WERI-Rb-1 (cell line): ENCODE measurements at places on chromosomes 6 and 20.

- no peak for DNase-seq
Observed at GRCh38 chr20:4771004-4771403, 49.3 kb downstream of the PRND start.

DNA sequence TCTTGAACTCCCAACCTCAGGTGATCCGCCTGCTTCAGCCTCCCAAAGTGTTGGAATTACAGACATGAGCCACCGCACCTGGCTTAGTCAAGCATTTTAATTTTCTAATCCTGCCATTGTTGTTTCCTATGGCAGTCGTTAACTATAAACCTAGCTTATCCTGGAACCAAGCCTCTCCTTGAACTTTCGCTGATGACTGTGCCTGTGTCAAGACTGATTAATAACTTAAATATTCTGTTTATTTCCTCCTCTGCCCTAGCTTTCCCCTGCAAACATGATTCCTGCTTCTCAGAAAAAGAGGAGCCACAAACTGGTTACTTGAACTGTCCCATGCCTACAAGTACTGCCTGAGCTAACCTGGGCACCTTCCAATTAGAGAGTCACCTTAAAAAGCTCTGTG, 1.5 kb downstream of the VNN1 start:
- no peak for DNase-seq

DNA sequence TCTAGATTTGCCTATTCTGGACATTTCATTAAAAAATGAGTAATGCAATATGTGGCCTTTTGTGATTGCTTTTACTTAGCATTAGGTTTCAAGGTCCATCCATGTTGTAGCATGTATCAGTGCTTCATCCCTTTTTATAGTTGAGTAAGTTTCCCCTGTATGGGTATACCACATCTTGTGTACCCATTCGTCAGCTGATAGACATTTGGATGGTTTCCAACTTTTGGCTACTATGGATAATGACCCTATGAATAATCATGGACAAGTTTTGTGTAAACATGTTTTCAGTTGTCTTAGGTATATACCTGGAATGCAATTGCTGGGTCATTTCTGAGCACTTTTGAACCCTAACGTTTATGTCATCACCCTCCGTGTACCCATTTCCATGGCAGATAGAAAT, 15.4 kb downstream of the METTL24 start:
- DNase-seq, result no peak

- DNase-seq, result no peak
Observed at GRCh38 chr6:81800666-81801065, 48.2 kb upstream of the TENT5A start.

- no peak for DNase-seq
Observed at GRCh38 chr20:37229357-37229756, 32.3 kb downstream of the GHRH start.

DNA sequence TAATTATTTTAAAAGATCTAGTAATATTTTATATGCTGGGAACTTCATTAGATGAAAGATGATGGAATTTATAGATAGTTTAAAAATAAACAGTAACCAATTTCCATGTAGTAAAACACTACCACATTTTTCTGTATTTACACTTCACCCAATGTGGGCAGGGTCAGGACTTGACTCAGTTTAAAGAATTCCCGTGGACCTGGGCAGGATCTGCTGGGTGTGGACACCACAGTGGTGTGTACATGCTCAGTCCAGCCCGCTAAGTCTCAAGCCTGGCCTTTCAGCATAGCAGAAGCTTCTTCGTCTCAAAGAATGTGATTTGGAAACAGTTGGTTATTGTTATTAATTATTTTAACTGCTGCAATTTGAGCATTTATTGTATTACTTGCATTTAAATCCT, 364.2 kb downstream of the SYNE1 start:
- DNase-seq, result no peak

GRCh38 chr6:156638581-156638980, 138.6 kb upstream of the ARID1B start:
- DNase-seq, result no peak

DNA sequence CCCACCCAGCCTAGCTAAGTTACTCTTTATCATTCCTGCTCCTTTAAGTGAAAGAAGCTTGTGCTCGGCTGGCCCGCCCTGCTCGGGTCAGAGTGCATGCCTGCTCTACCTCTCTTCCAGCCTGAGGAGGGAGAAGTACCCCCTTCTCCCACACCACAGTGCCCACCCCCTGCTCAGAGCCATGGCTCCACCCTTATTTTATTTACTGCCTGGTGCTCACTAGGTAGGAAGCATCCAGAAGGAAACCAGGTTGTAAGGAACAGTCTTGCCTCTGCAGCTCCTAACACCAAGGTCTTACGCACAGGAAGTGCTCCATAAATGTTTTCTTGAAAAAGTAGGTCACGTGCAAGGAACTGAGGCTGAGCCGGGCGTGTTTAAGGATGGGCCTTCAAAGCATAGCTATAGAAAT, 105.7 kb upstream of the SNX9 start:
- DNase-seq, result no peak

DNA sequence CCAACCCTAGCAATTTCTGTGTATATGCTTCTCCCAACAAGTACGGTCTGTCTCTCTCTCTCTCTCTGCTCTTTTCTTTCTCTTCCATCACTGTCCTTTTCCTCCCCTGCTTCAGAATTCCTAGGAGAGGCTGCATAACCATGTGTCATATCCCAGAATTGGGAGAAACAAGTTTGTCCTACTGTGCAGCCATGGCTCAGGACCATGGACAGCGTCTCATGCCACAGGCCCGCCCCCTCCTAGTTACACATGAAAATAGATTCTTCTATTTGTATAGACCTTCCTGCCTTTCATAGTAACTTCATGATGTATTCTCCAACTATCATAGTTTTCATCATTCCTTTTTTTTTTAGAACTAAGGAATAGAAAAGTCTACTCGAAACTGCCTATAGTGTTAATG, 98.0 kb downstream of the FNDC1 start:
- no peak for DNase-seq

DNA sequence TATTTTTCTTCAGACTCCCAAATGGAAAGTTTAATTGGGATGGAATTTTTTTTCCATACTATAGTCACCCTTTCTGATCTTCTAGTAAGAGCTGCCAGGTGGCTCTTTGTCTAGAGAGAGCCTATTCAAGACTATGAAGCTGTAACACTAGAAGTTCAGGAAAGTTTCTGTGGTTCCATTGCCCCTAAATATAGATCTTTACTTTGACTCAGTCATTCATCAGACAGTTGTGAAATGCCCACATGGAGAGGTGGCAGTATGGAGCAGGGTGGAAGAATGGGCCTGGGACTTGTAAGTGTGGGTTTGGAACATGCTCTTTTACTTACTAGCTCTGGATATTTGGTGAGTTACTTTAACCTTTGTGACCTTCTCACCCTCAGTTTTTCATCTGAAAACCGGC, 87.8 kb downstream of the CTNNBL1 start:
- DNase-seq, result no peak

DNA sequence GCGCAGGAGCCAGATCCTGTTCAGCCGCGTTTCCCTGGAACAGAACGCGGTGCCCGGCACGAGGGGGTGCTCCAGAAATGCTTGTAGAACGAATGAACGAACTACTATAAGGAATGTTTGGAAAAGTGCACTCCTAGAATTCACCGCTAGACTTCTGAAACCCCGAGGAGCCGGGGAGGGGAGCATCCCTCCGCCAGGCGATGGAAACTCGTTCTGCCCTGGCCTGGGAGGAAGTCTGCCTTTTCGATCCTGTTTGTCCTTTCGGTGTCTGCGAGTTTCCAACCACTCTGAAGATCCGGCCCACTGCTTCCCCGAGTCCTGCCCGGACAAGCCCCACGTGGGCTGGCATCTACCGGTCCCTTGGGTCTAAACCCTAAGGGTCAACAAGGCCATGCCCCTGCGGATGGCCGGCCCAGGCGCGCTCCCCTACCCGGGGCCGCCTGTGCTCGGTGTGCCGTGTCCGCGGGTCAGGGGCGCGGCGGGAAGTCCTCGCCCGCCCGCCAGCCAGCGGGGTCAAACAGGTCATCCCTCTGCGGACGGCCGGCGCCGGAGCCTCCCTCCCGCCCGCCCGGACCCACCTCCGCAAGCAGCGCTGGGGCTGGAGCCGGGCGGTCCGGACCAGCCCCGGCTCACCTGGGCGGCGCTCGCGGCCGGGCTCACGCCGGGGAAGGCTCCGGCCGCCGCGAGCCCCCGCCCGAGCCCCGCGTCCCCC, 526 bp downstream of the SULF2 start:
- DNase-seq, result peak; percentile 23

- DNase-seq, result no peak
Observed at GRCh38 chr6:431504-431903, 40.0 kb downstream of the IRF4 start.

DNA sequence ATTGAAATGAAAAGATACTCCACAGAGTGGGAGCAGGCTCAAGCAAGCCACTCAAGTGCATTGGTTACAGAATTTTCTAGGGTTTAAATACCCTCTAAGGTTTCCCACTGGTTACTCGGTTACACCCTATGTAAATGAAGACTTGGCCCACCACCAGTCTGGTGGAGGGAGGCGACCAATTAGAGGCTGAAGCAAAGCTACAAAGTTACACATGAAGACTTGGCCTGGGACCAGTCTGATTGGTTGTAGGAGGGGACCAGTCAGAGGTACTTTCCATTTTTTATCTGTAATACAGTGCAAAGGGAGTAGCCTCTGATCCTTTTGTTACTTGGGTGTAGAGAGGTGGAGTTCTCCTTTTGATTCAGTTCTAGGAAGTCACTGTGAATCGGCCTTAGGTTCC, 7.6 kb downstream of the SRSF12 start:
- DNase-seq, result no peak

GRCh38 chr20:22371843-22372242, 212.5 kb downstream of the FOXA2 start:
- DNase-seq, result no peak

- no peak for DNase-seq
Observed at GRCh38 chr6:46876126-46876525, 45.6 kb downstream of the ADGRF5 start.

DNA sequence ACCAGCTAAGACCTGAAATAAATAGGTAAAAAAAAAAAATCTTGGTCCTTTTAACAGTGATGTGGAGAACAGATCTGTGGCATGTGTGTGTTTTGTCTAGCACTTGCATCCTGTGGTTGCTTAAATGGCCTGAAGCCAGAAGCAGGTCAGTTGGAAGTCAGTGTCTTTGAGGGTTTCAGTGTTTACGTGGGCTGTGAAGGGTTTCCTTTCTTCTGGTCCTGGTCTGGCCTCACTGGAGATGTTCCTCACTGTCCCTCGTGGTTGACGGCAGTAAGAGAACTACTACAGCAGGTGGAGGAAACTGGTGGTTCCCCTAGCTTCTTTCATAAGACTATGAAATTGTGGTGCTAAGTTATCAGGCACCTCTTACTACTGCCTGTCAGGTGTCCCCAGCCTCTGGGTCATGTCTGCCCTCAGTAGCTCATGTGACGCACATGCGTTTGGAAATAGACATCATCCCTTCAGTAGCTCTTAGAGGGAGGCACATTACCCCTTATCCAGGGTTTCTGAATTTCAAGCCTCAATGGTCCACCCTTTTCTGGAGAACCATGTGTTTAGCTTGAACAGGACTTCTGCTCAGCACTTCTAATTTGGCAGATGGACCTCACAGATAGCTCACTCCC, 59.4 kb upstream of the SCP2D1 start:
- no peak for DNase-seq

GRCh38 chr20:12012241-12013222, 94.8 kb downstream of the BTBD3 start:
- DNase-seq, result peak; percentile 54

GRCh38 chr6:111997078-111997852, 56.6 kb upstream of the CCN6 start:
- DNase-seq, result peak; percentile 84

GRCh38 chr6:3176562-3177355, 19.4 kb upstream of the TUBB2A start:
- no peak for DNase-seq

- no peak for DNase-seq
Observed at GRCh38 chr6:3443221-3443515, 13.7 kb downstream of the SLC22A23 start.

DNA sequence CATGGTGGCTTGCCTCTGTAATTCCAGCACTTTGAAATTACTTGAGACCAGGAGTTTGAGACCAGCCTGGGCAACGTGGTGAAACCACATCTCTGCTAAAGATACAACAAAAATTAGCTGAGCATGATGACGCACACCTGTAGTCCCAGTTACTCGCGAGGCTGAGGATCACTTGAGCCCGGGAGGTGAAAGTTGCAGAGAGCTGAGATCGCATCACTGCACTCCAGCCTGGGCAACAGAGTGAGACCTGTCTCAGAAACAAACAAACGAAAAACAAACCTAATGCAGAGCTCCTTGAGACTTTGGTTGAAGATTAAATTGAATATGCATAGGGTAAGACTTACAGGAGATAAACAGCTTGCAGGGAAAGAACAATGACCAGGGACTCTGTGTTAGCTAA, 80.8 kb downstream of the SCAF8 start:
- no peak for DNase-seq

DNA sequence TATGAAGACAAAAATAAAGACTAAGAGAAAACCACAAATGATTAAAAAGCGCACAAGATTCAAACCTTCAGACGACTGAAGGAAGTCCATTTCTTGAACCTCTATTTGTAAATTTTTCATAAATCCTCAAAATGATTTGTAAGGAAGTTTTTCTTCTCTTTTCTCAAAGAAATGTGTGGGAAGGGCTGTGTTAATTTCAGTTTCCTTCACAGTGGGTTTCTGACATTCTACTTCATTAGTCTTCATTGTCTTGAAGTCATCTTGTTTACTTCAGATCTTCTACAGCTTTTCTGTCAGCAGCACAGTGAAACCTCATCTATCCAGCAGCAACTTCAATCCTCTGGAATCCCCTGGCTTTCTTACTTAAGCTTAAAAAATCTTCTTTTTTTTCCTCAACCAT, 87.6 kb upstream of the MYLIP start:
- no peak for DNase-seq

- no peak for DNase-seq
Observed at GRCh38 chr6:130958468-130958867, 104.6 kb downstream of the EPB41L2 start.

GRCh38 chr20:62148908-62149314, 5.3 kb downstream of the SS18L1 start:
- DNase-seq, result no peak

GRCh38 chr6:4531406-4531805, 244.8 kb upstream of the CDYL start:
- DNase-seq, result no peak

GRCh38 chr6:75201901-75202672, 3.8 kb downstream of the COL12A1 start:
- DNase-seq, result peak; percentile 11

DNA sequence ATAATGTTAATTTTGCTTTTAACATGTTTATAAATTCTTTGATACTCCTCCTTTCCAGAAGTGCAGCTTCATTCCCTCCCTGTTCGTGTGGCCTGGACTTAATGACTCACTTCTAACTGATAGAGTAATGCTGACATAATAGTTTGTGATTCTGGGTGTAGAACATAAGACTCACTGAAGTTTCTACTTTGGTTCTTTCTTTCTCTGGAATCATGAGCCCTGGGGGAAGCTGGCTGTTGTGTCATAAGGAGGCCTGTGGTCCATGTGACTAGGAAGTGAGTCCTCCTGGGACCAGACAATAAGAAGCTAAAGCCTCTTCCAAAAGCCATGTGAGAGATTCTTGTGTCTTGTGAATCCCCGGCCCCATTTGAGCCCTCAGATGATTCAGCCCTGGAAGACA, 30.5 kb upstream of the HLA-G start:
- peak; percentile 40 for DNase-seq
